HT1080 (cell line): ENCODE measurements at places on chromosomes 7 and 10. TPM values are rescaled to one million over a fixed set of nuclear protein-coding genes. Genes with fewer than 3 reads are reported as not detected.

COL1A2 gene
- 0.26 and 0.47 TPM in 2 replicates for total RNA-seq

MBL2 gene
- total RNA-seq, result not detected in 2 replicates

ABCF2 gene
- 83.9 and 89.1 TPM in 2 replicates for total RNA-seq

MMD2 gene
- total RNA-seq, result not detected in 2 replicates

SLC39A12 gene
- not detected in 2 replicates for total RNA-seq

RNF133 gene
- total RNA-seq, result 0.08 and 0.33 TPM in 2 replicates

- no peak for DNase-seq
Measured at GRCh38 chr7:156069891-156070290, 257.6 kb upstream of the SHH start.

DNA sequence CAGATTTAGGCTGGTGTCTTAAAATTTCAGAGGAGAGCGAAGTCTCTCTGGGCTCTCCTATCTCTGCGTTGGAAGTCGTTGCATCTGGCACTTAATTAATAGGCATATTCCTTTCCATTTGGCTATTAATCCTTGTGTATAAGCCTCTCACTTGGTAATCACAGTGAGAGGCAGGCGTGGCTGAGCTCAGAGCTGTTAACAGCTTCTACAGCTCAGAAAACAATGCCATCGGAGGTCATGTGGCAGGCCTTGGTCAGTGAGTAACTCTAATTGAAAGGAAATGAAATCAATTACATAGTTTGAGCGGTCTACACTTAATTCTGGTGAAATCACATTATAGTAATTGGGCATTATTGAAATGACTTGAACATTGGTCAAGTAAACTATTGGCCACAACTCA lies 135.1 kb downstream of the DPY19L1 start:
- no peak for DNase-seq

GRCh38 chr10:78248651-78249464 lies 215.2 kb downstream of the RPS24 start:
- DNase-seq, result no peak

DNA sequence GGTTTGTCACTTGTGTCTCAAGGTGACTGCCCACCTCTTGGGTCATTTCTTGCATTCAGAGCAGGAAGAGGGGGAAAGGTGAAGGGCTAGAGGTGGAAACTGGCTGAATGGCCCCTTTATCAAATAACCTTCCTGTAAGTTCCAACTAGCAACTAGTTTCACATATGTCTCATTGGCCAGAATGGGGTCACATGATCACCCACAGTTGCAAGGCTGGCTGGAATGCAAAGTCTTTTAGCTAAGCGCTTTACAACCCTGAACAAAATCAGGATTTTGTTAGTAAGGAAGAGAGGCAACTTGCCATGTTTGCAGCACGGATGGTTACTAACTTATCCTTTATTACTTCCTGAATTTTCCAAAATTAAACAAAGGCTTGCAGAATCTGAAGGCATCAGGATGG lies 156.3 kb downstream of the EMX2 start:
- no peak for DNase-seq

DNA sequence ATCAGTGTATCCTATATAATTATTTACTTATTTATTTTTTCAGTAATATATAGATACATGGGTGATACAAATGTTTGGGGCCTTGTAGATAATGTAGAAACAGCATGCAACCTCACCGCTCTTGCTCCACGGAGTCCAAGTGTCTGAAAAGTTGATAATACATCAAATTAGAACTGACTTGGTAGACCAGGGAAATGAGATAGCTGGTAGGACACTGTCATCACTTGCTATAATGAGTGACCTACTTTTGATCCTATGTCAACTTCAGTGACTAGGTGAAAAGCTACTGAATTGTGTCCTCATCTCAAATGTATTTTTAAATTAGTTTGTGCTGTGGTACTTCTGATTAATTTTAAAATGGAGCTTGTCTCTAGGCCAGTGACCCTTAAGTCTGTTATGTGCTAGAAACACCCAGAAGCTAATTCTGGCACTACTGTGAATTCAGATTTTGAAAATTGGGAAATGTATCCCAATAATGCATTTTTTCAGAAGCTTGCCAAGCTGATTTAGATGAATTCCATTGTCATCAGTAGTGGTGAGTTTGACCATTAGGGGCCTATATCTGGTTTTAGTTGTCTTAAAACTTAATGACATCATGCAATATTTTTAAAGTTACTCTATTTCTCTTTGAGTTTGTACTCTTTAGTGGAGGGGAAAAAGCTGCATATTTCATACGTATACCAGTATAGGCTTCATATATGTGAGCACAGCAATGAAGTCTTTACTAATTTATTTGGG lies 17.4 kb downstream of the CDK1 start:
- no peak for DNase-seq

DNA sequence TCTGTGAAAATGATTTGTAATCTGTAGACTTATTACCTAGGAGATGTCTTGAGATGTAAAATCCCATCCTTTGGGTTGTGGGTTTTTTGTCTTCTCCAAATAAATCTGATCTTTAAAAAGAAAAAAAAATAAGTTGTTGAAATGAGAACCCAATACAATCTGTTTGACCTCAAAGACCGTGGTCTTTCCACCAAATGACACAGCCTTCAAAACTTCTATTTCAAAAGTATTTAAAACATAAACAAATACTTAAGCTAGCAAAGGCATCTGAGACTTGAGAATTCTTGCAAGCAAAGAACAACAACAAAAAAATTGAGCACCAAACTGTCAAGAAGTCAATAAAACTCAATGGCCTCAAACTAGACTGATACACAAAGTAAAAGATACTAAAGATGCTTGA lies 67.9 kb upstream of the HECW1 start:
- DNase-seq, result no peak

DNA sequence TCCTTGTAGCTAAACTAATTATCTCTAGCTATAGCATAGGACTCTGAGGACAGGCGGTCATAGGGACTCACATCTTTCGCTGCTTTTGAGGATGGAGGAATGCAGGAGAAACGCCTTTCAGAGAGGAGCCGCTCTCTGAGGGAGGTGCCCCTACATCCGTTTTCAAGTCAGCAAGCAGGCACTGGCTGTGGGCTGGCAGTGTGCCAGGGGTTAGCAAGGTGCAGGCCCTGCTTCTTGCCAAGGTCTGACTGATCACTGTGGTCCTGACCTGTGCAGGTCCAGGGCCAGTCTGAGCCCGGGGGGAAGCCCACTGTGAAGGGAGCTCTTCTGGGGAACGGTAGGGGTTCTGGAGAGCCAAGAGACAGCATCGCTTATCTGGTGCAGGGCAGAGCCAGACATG lies 89.4 kb downstream of the SH3PXD2A start:
- DNase-seq, result peak; percentile 66

DNA sequence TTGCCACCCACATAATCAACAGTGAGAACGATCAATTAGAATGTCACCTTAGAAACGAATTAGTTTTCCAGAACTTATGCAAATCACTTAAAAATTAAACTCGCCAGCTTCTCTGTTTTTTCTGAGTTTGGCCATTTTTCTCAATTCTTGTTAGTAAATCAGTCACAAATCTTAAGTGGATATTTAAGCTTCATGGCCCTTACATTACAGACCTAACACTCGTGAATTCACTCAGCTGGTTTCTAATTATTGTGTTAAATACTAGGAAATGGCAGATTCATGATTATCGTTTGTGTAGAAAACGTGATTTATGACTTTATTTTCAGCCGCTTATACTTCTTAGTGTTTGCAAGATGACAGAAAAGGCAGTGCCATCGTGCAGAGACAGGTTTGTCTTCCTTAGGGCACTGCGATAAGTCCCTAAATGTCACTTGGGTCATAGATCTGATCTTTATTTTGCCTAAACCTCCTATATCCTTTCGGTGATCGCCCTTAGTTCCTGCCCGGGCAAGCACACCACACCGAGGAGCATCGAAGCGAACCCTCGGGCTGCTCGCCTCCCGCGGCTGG lies 587 bp upstream of the CELF2 start:
- DNase-seq, result no peak
